ENCODE measurements at places on chromosomes 1 and 21.
A peak's percentile ranks its signal among the peaks of the same experiment; 100 is the strongest.

DNA sequence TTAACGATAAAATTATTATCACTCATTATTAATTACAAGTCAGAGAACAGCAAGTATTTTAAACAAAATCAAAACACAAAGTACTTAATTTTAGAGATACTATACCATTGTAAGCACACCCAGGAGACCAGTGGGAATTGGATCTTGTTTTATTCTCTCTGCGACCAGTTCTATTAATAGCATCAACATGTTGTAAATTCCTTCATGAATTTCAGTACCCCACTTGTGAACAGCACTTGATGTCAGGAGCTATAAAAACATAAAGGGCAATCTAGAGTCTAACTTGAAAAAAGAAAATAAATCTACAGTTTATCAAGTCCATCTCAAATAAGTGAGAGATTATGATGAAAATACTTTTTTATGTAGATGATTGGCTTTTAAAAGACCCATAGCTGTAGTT lies 42.9 kb downstream of the USP24 start:
- DNase-seq: no peak

- no peak for DNase-seq
These were observed 275.0 kb downstream of the NEGR1 start for GRCh38 chr1:72007312-72007711.

DNA sequence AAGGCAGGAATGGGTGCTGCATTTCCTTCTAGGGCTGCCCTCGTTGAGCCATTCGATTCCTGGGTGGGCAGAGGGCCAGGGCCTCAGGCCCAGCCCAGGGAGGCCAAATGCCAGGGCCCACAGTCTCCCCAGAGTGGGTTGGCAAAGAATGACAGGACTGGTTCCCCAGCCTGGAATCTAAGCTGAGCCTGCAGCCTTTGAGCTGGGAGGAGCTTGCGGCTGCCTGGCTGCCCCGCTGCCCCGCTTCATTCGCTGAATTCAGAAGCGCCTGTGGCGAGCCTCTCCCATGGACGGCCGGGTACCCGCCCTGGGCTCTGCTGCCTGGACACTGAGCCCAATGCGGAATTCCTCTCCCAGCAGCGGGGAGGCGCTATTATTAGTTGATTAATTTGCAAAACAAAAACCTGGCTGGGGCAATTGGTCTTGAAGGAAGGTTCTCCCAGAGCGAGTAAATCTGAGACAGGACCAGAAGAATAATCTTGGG lies 32.3 kb upstream of the TARDBP start:
- no peak for DNase-seq

DNA sequence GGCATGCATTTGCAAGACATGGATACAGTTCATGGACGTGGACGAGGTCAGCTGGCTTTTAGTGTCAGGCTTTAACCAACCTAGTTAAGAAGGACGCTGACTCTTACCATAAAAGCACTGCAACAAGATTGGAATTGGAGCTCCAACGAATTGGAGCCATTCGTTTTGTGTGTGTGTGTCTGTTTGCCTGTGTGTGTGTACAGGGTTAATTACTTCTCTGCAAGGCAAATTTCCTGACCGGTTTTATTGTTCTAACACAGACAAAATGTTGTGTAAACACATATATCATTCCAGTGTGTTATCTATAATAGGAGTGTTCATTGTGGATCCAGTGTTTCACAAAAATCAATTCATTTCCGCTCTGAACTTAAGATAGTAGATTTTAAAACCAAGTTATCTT lies 7.9 kb downstream of the ITSN1 start:
- no peak for DNase-seq

DNA sequence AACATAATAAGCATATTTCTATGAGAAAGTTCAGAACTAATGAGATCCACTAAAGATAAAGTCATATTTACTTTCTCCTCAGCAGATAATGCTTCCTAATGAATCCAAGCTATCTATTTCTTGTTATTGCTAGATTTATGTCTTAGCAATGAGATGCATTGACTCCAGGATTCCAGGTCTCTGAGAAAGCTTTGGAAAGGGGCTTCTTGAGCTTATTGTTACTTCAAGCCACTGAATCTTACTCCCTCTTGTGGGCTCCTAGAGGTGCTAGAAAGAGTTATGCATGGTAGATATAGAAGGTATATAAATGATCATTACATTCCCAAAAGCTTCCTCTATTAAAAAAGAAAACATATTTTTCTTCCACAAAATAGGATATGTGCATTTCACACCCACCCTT lies 246.4 kb upstream of the ADAMTS5 start:
- DNase-seq: no peak

DNA sequence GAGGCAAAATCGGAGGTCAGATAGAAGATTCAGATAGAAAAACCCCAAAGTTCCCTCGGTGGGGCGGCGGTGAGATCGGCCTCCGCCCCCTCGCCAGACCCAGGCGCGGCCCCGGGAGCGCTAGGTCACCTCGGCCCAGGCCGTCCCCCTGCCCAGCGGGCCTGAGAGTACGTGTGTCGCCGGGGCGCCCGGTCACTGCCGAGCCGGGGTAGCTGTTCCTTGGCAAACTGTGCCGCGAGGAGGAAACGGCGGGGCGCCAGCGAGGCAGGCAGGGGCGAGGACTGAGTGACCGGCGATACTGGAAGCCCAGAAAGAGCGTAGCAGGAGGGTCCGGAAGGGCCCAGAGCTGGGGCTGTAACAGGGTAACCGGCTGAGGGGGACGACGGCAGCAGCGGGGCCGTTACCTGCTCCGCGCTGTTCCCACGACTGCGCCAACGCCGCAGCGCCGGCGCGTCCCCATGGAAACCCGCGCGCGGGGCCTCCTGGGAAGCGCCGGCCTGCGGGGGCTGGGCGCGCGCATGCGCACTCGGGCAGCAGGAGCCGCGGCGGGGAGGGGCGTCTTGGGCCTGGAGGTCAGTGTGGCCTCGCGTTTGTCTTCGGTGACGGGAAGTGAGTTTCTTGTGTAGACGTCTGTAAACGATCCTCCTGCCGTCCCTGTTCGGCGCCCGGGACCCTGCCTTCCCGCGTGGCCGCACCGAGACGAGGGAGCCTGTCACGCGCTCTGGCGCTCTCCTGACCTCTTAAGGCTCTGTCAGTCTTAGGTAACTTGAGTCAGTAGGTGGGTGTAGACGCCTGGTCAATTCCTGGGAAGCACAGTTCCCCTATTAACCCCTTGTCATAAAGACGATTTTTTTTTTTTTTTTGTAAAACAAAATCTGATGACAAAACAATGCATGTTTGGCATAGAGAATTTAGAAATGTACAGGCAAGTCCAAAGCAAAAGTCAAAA lies at the start of gene LCA5L:
TSS of gene LCA5L (minus strand) at position 458 of the 949 bp plus-strand sequence. CDS start 17,285 bp downstream, outside the sequence.
- DNase-seq: peak; percentile 86

All from D721Med (cell line).